GM12864 (cell line): ENCODE measurements at places on chromosomes 5 and 9.

GRCh38 chr9:123834218-123834888 lies 95.6 kb downstream of the DENND1A start:
- DNase-seq: no peak

DNA sequence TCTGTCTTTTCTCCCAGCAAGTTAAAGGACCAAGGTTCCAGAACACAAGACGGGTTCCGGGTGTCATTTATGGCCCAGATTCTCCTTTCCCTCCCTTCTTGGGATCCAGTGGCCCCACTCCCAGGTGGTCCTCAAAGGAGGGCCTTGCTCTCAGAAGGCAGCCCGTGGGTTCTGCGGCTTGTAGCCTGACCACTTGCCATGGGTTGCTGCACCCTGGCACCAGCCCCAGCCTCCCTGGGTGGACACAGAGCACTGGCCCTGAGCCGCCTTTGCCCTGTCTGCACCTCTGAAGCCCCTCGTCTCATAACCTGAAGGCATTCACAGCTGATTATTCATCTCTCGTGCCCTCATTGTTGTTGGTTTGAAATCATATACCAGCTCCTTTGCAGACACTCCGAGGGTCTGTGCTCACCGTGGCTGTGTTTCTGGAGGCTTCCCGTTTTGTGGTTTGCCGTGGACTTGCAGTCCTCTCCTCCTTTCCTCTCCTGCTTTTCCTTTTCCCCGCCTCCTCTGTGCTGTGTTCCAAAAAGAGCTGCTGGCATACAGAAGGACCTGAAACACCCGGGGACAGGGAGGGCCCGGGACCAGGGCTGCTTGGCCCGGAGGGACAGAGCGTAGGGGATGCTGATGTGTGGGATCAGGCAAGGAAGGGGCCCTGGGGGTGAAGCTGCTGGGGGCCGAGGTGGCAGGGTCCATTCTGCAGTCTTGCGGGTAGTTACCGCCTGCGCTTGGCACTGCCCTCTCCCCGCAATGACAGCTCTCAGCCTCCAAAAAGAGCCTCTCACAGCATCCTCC lies 49.5 kb upstream of the FCN2 start:
- no peak for DNase-seq

GRCh38 chr5:159337016-159337955 lies 7.0 kb upstream of the IL12B start:
- DNase-seq: no peak

DNA sequence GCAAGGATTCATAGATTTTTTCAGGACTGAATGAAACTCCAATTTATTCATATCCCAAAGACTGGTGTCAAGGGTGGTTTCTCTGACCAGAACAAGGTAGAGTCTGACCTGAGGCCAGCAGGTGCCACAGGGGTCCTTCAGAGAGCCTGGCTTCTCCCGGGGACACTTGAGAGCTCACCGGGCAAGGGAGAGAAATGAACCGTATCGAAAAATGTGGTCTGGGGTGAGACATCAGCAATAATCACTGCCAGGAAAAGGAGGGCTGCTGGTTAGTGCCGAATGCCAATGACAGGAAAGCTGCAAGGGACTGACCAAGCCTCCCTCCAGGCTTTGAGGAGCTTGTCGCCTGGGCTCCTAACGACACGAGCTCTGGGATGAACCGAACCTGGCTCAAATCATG lies 142.7 kb downstream of the TTLL11 start:
- DNase-seq: no peak

- DNase-seq: no peak
These were observed 53.9 kb downstream of the IRX2 start for GRCh38 chr5:2697446-2698200.
